ENCODE measurements at places on chromosomes 6 and 20.

GRCh38 chr6:39076623-39077535 lies 28.3 kb downstream of the GLP1R start:
- DNase-seq: no peak

DNA sequence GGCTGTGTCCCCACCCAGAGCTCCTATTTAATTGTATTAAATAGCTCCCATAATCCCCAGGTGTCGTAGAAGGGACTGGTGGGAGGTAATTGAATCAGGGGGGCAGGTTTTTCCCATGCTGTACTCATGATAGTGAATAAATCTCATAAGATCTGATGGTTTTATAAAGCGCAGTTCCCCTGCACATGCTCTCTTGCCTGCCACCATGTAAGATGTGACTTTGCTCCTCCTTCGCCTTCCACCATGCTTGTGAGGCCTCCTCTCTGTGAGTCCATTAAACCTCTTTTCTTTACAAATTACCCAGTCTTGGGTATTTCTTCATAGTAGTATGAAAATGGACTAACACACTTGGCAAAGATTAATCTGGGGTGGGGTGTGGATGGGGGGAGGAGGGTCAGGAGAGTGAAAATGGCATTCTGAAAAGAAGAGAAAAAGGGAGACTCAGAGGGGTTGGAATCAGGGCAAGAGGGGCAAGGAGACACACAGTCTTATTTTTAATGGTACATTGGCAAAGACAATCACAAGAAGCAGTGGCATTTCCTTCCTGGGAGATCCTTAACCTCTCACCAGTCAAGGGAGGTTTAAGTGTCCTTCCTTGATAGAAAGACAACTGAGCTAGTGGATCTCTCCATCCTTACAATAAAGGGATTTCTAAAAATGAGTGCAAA lies 37.5 kb upstream of the NOX3 start:
- no peak for DNase-seq

DNA sequence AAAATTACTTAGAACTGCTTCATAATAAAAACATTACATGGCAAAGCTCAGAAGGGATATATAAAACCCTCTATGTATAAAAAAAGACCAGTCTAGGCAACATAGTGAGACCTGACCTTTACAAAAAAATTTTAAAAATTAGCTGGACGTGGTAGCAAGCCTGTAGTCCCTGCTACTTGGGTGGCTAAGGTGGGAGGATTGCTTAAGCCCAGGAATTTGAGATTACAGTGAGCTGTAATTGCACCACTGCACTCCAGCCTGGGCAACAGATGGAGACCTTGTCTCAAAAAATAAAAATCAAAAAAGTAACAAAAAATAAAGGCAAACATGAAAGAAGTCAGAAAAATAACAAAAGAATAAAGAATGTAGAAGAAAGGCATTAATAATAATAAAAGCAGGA lies 21.5 kb upstream of the TPD52L1 start:
- DNase-seq: no peak

GRCh38 chr6:144689503-144690040 lies 404.4 kb downstream of the UTRN start:
- DNase-seq: no peak

DNA sequence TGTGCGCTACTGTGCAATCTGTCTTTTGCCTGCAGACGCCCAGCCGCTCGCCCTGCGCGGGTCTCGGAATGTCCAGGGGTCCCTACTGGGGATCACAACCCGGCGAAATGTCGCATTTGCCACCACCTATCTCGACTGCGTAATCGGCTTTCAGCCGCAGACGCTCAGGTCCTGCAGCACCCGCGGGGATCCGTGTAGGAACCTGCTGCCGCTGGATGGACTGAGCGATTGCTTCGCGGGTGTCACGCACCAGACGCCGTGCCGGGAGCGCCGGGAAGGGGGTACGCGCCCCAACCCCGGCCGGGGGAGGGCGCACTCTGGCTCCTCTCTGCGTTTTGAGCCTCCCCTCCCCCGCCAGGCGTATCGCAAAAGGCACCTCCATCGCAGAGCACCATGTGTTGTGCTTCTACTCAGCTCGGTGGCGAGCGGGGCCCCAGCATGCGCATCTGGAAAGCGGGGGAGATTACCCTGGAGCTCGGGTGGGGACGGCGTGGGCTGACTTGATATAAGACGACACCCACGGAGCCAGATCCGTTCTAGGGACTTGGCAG lies 747 bp upstream of the PTPRA start:
- peak; percentile 45 for DNase-seq

DNA sequence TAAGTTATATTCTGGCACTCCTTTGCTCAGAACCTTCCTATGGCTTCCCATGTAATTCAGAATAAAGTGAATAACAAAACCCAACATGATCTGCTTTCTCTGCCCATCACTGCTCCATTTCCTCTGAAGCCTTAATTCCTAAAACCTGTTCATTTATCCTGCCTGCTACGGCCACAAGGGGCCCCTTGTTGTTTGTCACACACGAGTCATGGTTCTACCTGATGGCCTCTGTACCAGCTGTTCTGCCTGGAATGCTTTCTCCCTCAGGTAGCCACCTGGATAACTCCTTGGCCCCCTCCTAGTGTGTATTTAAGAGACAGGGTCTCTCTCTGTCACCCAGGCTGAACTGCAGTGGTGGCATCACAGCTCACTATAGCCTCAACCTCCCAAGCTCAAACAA lies 26.8 kb downstream of the ERGIC3 start:
- DNase-seq: no peak

DNA sequence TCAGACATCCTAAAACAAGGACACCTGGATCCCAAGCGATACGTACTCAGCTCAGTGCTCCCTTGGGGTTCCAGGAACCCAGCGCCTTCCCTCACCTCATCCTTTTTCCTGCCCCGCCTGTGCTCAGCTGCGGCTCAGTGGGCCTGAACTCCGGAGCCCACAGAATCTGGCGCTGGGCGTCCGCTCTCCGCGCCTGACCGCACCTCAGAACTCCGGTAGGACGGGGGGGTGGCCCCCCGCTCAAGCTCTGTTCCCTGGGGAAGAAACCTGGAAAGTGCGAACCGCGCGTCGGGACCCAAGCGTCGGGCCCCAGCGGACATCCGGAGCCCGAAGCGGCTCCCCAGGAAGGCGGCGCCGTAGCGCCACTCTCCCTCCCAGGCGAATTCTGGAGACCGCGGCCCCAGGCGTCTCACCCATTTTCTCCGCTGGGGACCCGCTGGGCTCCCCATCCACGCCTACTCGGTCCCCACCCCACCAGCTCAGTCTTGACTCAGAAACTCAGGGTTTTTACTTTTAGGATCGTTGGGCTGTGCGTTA lies 336 bp upstream of the LY6G5C start:
- peak; percentile 31 for DNase-seq

DNA sequence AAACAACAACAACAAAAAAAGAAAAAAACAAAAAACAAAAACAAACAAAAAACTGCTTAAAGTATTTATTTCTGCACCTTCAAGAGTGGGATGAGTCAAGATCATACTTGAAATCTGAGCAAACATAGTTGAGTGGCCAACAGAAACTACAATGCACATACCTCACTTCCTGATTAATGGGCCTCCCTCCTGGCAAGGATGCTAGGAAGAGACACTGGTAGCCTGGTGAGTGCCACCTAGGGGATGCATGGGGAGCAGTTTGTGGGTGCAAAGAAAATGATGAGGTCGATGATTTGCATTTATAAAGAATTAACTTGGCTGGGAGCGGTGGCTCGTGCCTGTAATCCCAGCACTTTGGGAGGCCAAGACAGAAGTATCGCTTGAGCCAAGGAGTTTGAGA lies 808.1 kb downstream of the MAFB start:
- DNase-seq: peak; percentile 7

- no peak for DNase-seq
Measured at GRCh38 chr6:24330137-24330732, 27.6 kb downstream of the DCDC2 start.

DNA sequence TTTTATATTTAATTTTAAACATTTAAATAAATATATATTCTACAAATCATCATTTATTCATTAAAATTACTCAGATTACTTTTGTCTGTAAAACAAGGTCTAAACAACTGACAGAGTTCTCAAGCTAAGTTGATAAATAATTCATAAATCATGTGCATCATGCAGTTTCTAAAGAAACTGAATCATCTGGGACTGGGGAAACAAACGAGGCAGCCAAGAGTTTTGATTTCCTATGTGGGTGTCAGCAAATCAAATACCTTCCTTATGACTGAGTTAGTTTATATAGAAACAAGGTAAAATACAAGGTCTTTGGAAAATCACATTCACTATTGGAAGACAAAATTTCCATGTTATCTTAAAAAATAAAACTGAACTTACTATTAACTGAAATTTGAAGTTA lies 149.9 kb upstream of the BEND6 start:
- DNase-seq: peak; percentile 62

- DNase-seq: peak; percentile 21
Measured at GRCh38 chr6:121590438-121590837, 155.0 kb downstream of the GJA1 start.

GRCh38 chr6:56899311-56899710 lies 55.6 kb upstream of the BEND6 start:
- peak; percentile 95 for DNase-seq

DNA sequence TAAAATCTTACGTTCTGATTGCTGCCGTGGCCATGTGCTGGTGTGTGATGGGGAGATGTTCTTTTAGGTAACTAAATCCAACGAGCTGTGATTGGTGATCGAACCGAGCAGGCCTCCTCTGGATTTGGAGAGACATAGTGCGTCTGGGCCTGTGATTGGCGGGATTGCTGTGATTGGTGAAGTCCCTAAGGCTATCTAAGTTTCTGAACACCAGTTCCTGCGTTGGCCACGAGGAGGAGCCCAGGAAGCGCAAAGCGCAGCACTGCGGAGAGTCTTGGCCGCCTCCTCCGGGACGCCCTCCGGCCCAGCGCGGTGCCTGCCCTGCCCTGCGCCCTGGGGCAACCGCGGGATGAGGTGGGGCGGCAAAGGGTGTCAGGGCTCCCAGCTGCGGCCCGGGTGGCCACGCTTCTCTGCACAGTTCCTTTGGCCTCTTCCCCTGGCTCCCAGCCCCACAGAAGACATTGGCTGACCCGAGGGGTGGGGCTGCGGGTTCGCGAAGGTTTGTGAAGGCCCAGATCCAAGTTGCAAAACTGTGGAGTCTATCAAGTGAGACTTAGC lies 33.0 kb downstream of the HNF4A start:
- DNase-seq: peak; percentile 64

GRCh38 chr6:105484238-105485161 lies 81.6 kb upstream of the PREP start:
- peak; percentile 33 for DNase-seq

GRCh38 chr20:50911716-50912115 lies 19.5 kb downstream of the ADNP start:
- DNase-seq: no peak

DNA sequence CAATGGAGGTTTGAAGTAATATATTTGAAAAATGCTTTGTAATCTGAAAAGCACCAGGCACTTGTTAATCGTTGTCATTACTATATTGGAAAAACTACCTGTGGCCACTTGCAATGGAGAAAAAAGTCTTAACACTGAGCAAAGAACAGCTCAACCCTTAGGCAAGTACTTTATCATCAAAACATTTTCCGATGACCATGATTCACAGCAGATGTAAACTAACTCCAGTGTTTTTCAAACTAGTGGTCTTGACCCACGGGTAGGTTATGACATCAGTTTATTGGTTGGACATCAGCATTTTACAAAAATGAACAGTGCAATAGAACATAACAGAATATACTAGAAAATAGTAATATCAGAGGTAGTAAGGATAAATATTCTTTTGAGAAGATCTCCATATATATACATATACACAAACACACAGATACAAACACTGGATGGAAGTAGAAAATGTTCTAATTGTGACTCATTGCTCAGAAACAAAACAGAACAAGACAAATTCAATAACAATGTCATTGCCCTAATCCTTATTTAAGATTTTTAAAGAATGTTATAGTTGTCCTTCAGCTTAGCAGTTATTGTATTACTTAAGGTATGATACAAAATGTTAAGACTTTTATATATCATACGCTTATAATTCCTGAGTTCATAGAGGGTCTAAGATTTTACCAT lies 123.0 kb downstream of the PLCB1 start:
- DNase-seq: peak; percentile 42

- DNase-seq: no peak
Measured at GRCh38 chr6:150698391-150698790, 98.7 kb downstream of the PLEKHG1 start.

GRCh38 chr6:1790684-1791083 lies 181.0 kb downstream of the FOXC1 start:
- DNase-seq: no peak

DNA sequence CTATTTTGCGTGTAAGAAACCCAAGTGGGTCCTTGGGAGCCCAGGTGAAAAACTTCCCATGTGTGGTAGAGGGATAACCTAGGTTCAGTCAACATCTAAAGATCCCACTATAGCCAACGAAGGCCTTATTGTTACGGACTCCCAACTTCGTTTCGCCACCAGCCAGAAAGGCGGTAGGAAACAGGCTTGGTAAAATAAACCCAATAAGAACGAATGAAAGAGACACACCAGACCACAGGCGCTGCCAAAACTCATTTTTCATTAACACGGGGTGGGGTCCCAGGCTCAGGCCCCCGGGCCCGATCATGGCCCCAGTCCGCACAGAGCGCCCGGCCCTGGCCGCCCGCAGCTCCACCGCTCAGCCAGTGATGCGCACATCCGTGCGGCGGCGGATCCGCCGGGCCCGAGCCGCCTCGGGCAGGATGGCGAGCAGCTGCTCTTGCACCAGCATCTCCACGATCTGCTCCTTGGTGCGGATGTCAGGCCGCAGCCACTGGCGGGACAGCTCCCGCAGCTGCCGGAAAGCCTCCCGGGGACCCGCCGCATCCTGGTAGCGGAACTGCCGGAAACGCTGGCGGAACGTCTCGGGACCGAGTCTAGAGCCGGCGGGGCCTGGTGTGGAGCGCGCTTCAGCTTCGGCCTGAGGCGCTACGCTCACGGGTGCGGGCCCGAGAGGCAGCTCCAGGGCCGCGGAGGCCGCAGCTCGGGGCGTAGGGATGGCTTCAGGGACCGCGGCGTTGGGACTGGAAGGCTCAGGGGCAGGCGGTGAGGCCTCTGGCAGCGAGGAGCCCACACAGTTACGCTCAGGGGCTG lies 709 bp downstream of the SCAND1 start:
- peak; percentile 42 for DNase-seq

DNA sequence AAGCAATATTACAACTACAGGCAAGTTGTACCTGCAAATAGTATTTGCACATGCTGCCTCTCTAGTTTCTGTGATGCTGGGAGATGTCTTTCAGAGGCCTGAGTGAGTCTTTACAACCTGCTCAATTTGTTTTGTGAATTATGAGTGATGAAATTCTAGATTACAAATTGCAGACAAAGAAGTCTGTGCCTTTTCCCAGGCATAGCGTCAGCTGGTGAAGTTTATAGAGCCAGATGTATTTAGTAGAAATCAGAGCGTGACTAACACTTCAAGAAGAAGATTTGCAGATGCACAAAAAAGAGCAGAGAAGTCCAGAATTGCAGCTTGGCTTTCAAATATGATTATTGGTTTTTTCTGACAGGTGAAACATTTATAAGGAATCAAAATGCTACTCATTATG lies 289.9 kb downstream of the PLCB1 start:
- DNase-seq: no peak

DNA sequence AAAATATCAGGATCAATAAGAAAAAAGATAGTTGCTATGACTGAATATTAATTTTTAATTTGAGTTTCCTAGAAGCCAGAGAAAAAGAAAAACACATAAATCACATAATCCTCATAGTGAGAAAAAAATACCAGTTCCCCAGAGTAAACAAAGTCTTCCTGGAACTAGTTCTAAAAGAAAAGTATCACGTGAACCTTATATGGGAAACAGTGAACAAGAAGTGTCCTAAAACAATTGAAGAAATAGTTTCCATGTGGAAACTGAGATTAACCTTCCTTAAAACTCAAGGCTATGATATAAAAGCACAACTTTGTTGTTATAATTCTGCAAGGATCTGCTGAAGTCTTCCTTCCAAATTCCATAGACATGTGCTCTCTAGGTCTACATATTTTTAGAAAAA lies 50.6 kb downstream of the RCAN2 start:
- DNase-seq: no peak

Measured in fibroblast of gingiva (primary cell).